Stimulated activated CD4-positive, alpha-beta T cell treated with anti-CD3 and anti-CD28 coated beads, Interleukin-1b, Interleukin-23, amount 100 ng/mL, for 1 hour (primary cell): ENCODE measurements at places on chromosomes 4 and X.

GRCh38 chrX:21963269-21963668, 22.8 kb downstream of the SMS start:
- DNase-seq: no peak

DNA sequence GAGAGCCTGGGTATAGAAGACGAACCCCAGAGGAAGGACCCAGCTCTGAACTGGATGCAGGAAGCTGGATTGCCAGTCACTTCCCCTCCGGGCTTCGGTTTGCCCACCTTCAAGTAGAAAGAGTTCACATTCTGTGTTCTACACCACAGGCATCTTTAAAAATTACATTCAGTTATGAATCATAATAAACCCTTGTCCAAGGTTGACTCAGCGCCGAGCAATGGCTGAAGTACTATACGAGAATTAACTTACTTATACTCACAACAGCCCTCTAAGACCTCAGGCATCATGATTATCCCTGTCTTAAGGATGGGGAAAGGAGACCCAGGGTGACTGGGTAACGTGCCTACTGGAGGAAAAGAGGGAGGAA, 72.5 kb downstream of the EVC2 start:
- no peak for DNase-seq

DNA sequence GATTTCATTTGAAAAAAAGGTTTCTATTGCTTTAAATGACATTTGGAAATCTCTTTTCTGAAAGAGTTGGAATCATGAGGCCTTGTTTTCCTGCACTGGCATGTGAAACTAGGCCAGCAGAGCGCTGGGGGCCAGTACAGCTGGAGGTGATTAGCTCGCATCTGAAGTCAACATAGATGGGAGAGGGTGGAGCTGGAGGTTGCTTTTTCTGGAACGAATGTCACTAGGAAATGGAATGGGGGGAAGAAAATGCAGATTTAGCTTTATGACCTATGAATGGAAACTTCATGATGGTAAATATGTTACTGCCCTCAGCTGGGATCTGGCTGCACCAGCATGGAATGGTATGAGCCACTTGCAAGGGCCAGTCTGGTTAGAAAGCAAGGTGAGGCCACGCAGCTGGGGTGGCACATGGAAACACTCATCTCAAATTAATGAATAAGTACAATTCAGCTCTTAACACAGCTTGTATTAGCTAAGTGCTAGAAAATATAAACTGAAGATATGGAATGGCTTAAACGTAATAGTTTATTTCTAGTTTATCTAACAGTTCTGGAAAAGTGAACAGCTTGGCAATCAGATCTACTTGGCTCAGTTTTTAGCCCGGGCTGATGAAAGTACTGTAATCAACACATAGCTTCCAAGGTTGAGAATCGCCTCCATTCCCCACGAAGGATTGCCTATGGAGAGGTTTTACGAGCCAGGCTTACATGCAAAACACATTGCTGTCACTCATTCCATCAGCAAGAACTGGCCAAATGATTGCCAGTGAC, 32.5 kb downstream of the SLC10A6 start:
- no peak for DNase-seq

DNA sequence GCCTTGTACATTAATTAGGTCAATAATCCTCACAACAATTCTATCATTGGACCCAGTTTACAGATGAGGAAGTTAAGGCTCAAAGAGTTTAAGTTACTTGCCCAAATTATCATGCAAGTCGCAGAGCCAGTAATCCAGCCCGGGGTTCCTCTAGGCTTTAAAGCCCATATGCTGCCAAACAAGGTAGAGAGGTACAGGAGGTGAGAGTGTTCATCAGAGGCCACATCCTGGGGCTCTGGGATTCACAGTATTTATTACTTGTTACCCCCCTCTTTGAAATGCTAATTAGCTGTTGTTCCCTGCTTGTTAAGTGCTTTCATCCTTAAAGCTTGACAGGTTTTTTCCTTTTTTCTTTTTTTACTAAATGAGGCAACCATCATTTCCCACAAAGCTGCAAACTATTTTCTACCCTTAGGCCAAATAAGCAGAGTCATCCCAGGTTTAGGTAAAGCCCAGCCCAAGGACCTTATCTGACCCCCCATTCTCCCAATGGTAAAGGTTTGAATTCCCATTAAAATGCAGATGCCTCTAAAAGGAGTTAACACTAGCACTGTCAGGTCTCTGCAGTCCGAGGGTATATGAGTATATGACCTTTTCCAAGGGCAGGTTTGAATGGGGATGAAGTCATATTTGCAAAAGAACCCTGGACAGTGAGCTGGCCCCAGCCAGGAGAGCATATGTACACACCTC, 150.3 kb downstream of the SOX3 start:
- no peak for DNase-seq

- DNase-seq: no peak
Measured at GRCh38 chrX:48683411-48683982, at the start of gene WAS. TSS of gene WAS (plus strand) at chrX:48683799. CDS start at chrX:48683854, 55 bp downstream.

DNA sequence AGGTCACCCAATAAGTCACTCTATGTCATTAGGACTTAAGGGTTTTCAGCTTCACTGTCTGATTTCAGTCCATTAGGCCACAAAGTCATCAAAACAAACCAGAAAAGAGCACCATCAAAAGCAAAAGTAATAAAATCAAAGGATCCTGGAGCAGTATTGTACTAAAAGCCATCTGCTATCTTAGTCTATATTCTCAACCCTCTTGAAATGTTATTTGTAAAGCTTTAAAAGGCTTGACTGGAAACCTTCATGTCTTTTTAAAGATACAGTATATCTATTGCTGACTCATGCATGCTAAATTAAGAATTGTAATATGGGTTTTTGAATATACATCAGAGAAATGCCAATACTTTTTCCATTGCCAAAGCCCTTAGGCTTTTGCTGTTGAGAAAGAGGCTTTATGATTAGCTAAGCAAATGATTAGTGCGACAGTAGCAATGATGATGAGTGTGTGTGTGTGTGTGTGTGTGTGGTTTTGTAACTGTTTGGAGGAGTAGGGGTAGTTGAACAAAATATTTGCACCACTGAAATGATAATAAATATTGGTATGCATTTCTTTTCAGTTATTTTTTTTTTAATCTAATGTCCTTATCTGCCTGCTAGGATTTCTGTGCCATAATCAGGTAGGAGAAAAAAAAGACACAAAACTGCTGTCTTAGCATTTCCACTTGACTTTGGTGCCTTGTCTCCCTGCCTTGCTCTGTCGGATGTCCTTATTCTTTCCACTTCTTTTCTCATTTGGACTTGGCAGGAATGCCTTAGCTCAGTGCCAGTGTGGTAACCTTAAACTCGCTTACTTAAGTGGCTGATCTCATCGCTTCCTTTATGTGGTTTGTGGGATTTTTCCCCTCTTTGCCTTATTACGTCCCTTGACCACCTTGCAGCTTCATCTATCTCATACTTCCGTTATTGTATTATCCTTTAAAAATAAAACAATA, 119.7 kb downstream of the PCDH7 start:
- DNase-seq: no peak

- no peak for DNase-seq
Measured at GRCh38 chr4:173014113-173014558, 154.5 kb upstream of the GALNT7 start.

DNA sequence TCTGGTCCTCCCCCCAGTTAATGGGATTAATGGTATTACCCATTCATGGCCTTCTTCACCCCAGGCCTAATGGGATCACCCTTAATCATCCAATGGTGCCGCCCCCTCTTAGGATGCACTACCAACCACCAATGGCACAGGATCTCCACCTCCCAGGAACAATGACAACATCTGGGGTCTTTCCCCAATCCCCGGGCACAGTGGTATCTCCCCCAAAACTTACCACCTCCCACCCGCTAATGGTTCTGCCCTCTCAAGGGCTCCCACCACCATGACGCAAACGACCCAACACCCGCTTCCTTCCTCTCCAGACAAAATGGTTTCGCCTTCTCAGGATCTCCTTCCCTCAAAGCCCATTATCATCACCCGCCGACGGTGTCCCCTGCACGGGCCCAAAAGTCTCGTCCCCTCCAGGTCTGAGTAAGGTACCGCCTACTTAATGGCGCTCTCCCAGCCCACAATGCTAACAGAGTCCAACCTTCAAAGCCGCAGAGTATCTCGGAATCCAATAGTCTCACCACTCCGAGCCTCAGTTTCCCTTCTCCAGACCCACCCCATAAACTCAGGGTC, 458 bp downstream of the GRIPAP1 start:
- DNase-seq: peak; percentile 5

DNA sequence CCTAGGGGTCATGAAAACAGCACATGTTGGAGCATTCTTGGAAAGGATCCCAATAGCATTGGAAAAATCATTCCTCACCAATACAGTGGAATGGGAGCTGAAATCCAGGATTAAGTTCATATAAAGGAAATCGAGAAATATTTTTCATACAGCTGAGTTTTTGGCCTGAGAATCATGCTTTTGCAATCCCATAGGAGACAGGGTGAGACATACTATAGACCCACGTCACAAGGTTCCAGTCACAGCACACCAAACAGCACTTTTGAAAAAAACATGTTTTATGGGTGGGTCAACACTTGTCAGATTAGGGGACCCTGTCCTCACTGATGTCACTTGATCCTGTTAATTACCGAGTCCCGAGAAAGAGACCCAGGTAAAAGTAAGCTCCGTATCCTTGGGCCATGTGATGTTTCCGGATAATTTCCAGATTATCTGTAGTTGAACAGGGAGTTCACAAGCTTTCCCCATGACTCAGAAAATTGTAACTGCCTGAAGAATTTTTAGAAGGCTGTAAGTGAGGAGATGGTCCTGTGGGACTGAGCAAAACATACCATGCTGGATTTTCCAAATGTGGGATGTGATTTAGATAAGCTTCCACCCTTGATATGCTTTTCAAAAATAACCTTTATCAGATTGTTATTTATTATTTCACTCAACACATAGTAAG, 80.9 kb upstream of the TLR3 start:
- no peak for DNase-seq

DNA sequence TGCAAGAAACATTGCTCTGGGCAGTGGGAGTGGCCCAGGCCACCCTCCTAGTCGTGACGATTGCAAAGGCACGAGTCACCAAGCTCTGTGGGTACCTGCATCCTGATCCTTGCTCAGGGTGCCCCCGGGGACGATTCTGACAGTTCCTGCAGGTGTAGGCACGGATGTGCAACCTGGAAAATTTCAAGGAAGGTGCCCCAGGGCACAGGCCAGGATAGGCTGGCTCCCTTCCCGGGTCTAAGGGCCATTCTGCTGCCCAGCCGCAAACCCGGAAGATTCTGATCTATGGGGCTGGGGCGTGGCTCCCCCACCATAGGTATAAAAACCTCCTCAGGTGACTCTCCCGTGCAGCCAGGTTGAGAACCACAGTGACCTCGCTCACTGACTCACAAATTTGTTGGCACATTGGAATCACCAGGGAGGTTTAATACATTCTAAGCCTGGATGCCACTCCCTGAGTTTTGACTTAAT, 228.5 kb downstream of the PTTG2 start:
- DNase-seq: no peak

DNA sequence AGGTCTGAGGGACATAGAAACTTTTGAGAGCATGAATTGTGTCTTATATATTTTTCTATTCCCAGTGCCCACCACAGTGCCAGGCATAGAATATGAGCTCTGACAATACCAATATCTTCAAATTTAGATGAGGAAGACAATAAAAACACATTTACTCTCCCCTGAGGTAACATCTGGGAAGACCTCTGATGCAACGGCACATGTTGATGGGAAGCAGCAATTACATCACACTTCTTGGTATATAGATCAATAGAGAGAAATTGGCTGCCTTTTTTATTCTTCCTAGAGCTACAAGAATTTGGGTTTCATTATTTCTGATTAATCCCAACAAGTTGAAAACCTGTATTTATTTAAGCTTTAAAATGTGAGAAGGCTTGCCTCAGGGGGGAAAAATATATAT, 67.4 kb upstream of the SMAD1 start:
- no peak for DNase-seq

DNA sequence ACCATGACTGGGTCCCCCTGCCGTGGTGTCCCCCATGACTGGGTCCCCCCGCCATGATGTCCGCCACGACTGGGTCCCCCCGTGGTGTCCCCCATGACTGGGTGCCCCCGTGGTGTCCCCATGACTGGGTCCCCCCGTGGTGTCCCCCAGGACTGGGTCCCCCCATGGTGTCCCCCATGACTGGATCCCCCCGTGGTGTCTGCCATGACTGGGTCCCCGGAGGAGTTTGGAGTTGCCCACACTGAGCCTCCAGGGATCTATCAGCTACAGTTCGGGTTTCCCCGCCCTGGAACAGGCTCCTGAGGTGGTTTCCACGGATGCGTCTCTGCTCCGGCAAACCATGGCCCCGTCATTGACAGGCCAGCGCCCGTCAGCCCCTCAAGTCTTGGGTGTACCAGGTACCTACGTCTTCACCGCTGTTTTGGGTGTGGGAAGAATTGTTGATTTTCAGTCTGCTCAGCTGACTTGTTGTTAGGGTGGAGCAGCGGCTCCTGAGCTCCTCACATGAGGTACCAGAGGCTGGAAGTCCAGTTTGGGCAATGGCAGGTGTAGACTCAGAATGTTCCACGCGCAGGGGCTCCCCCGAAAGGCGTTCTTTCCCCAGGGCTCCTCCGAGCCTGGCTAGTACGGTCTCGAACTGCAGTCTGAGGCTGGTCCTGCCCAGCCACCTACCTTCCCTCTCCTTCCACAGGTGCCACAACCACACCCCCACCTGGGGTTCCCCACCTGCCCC, 8.3 kb upstream of the PDE6B start:
- no peak for DNase-seq

DNA sequence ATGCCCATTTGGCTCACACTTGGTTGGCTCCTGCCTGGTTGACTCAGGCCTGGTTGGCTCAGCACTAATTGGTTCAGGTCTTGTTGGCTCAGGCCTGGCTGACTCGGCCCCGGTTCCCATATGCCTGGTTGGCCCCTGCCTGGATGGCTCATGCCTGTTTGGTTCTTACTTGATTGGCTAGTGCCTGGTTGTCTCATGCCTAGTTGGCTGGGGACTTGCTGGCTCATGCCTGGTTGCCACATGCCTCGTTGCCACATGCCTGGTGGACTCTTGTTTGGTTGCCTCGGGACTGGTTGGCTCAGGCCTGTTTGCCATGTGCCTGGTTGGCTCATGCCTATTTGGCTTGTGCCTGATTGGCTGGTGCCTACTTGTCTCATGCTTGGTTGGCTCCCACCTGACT, 103.7 kb downstream of the APOOL start:
- DNase-seq: no peak

GRCh38 chr4:142530728-142531127, 315.4 kb downstream of the INPP4B start:
- no peak for DNase-seq

GRCh38 chrX:79259073-79259689, 108.0 kb downstream of the ITM2A start:
- peak; percentile 4 for DNase-seq

DNA sequence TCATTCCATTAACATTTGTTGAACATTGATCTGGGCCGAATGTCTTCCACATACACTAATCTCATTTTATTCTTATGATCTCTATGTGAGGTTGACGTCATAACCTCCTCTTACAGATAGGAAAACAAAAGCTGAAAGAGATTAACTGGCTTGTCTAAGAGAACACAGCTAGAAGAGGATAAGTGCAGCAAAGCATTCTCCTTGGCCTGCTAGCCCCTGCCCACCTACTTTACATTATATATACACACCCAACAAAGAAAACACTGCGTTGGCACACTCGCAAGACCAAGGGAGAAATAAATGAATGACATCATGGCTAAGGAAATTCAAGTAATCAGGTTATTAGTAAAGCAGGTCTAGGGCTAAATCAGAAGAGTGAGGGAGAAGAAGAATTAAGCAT, 138.4 kb downstream of the PARM1 start:
- no peak for DNase-seq
